Activated CD8-positive, alpha-beta memory T cell treated with anti-CD3 and anti-CD28 coated beads for 1 hour (primary cell): ENCODE measurements at places on chromosomes 13 and 19.

DNA sequence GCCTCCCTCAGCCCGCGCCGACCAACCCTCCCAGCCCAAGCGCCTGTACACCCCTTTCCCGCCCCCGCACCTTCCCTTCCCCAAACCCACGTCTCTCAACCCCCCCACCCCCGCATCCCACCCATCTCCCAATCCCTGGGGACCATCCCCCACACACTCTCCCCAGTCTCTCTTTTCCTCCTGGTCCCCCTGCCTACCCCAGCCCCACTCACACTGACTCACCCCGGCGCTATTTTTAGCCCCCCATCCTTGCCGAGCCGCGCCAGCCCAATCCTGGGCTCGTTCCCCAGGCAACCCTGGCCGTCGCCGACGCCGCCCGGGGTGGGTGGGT lies 11.7 kb downstream of the CIC start:
- no peak for DNase-seq

- DNase-seq, result no peak
Observed at GRCh38 chr19:42086770-42087550, 11.0 kb downstream of the ZNF574 start.

- no peak for DNase-seq
Observed at GRCh38 chr19:53541971-53542370, 4.0 kb downstream of the ZNF331 start.

DNA sequence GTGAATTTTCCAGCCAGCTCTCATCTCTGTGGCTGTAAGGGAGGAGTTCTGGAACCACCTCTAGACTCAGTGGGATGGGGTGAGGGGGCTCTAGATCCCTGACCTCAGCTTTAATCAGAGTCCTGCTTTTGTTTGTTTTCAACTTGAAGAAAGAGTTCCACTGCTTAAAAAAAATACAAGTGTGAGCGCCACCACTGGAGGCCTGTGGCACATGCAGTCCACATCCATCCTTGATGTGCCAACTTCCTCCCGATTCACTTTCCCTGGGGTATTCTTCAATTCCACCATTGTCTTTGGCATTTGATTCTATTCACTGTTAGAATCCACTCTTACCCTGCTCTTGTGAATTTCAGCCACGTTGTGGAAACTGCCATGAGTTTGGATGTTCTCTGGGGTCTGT lies 62.4 kb upstream of the GJB6 start:
- no peak for DNase-seq

GRCh38 chr13:90866006-90866405 lies 481.5 kb upstream of the MIR17HG start:
- no peak for DNase-seq

- no peak for DNase-seq
Observed at GRCh38 chr19:19571071-19571786, 33.2 kb downstream of the CILP2 start.

DNA sequence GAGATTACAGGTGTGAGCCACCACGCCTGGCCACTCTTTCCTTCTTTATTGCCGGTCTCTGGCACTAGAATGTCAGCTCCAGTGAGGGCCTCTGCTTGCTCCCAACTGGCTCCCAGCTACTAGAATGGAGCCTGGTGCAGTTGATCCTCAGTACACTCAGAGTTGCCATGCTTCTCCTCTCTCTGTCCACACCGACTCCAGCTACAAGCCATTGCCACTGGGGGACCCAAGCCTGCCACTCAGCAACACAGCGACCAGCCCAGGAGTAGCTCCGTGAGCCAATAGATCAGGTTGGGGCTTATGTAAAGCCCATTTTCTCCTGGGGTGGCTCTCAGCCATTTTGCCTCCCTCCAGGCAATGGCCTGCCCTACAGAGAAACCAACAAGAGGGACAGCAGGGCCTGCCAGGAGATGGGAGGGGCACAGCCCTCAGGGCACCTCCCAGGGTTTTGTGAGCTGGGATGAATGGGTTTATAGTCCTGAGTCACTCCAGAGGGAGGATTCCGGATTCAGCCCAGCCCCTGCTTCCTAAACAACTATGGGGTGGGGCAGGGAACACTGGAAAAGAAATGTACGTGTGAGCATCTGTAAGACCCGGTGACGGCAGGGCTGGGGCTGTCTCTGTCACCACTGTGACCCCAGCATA lies 36.5 kb downstream of the OPA3 start:
- no peak for DNase-seq

GRCh38 chr13:26880735-26881134 lies 120.1 kb upstream of the GPR12 start:
- no peak for DNase-seq

- no peak for DNase-seq
Observed at GRCh38 chr13:64239372-64239771, 2823.7 kb upstream of the PCDH20 start.

DNA sequence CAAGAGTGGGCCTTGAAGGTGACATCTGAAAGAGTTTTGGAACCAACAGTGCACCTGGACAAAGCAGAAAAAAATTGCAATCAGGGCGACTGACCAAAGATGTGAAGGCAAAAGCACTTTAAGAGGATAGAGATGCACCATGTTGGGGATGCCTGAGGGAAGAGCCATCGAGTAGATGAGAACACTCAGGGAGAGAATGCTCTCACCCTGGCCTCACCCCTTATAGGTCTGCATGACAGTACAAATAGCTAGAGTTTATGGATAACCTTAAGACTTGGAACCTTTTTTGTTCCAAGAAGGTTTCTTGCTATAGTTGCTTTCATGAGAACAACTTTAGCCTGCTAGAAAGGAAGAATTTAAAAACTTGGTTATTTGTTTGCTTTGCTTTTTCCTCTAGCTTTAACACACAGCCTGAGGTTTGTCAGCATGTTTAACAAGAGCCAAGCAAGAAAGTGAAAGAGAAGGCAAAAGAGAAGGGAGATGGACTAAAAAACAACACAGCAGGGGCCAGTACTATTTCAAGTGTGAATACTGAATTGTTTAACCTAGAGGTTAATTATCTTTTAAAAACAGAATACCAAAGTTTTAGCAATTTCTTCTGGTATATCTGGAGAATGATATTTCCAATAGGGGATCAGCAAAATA lies 418.9 kb downstream of the DIAPH3 start:
- DNase-seq, result no peak

- no peak for DNase-seq
Observed at GRCh38 chr13:106475852-106476251, 59.6 kb downstream of the EFNB2 start.

GRCh38 chr13:104086759-104087158 lies 1020.5 kb upstream of the SLC10A2 start:
- DNase-seq, result no peak

DNA sequence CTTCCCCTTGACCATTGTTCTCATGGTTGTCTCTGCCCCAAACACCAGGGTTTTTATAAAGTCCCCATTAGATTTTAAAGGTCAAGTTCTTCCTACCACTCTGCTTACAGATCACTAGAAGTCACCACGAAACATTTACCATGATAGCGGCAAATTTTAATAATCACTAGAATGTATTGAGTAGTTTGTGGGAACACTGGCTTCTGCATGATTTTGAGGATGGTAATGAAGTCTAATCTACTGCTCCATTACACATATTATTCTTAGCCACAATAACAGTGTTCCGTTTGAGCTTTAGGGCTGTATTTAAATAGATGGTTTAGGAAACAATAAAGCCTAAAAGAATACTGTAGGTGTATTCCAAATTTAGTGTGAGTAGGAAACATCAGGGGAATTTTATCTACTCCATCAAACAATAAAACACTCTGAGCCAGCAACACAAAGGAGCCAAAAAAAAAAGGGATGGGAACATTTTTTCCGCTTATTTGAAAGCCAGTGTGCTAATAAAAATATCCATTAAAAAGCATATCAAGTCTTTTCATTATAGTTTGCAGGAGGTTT lies 49.7 kb downstream of the KLF12 start:
- DNase-seq, result no peak

GRCh38 chr13:53878861-53879260 lies 850.2 kb downstream of the OLFM4 start:
- DNase-seq, result no peak

DNA sequence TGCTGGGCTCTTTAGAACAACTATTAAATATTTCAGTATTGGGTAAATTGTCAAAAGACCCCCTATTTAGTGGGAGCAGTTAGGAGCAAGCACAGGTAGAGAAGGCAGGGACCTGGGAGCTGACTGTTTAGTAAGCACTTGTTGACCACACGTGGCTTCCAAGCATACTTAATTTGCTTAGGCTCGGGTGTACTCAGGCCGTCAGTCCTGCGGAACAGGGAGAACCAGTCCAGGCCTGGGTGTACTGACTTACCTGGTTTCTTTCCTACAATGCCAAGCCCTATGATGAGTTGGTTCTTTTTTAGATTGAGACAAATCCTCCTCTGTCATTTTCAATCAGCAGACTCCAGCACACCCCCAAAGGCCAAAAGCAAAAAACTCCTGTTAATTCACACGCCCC lies 90.0 kb downstream of the WDFY2 start:
- DNase-seq, result no peak

DNA sequence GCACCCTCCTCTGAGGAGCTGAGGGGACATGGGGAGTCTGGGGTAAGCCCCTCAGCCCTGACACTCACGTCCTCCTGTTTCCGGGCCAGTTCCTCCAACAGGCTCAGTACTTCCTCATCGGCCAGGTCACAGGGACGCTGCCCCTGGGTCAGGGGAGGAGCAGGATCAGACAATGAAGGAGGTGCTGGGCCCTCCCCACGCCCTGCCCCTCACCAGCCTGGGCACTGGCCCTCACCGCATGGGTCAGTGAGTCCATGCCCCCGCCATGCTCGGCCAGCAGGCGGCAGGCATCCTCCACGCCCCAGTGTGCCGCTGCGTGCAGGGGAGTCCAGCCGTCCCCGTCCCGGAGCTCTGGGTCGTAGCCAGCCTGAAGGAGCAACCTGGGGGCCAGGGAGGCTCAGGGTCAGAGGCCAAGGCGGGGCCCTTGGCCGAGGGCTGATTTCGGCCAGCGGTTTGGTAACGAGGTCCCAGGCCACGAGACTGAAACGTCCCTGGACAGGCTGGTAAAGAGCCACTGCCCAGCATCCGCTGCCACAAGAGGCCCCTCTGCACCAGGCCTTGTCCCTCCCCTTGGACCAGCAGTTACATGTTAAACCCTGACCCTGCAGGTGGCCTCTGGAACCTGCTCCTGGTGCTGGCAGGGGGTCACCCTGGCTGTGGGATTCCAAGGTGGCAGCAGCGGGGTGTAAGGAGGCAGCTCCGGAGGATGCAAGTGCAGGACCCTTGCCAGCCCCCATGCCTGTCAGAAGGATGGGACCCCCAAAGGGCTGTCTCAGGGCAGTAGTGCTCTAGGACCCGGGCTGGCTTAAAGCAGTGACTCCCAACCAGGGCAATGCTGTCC lies 18.5 kb downstream of the PPP1R12C start:
- no peak for DNase-seq

DNA sequence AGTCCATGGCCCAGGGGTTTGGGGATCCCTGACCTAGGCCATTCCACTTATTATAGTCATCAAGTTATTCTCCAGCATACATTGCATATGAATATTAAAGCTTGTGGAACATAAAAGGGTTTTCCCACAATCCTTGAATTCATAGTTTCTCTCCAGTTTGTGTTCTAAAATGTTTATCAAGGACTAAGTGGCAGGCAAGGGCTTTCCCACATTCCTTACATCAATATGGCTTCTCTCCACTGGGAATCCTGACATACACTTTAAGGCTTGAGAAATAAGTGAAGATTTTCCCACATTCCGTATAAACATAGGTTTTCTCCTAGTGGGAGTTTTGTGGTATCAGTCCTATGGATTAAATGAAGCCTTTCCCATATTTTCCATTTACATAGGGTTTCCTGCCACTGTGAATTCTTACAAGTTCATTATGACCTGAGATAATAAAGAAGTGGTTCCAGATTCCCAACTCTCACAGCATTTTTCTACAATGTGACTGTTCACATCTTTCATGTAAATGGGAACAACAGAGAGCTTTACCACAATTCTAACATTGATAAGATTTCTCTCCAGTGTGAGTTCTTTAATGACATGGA lies 14.5 kb downstream of the ZNF426 start:
- DNase-seq, result no peak

- no peak for DNase-seq
Observed at GRCh38 chr19:35104361-35104760, 11.3 kb upstream of the FXYD3 start.

DNA sequence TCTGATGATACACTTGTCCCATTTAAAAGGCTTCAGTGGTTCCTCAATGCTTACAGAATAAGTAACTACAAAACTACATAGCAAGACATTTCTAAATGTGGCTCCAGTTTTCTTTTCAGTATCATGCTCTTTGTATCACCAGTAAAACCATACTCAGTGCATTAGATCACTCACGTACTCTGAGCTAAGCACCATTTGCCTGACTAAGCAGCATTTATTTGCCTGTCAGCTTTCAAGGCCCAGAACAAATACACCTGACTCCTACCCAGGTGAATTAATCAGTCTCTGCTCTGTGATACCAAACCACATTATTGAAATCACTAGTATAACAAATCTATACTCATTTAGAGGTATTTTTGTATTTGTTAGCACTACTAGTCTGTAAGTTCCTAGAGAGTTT lies 47.4 kb upstream of the PCDH20 start:
- no peak for DNase-seq

- DNase-seq, result no peak
Observed at GRCh38 chr13:100594731-100595130, 6.1 kb upstream of the GGACT start.

GRCh38 chr13:113981611-113982295 lies 7.9 kb upstream of the C13orf46 start:
- DNase-seq, result no peak

GRCh38 chr13:97499181-97499580 lies 65.2 kb downstream of the RAP2A start:
- DNase-seq, result no peak

DNA sequence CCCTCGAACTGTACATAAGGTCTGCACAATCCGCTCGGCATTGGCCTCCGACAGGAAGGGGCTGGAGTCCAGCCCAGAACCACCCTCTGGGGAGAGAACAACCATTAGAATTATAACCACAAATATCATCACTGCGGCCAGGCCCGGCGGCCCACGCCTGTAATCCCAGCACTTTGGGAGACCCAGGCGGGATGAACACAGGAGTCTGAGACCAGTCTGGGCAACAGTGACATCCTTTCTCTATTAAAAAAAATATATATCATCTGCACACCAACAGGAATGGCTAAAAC lies 11.4 kb downstream of the COQ8B start:
- DNase-seq, result no peak

GRCh38 chr13:59950266-59950665 lies 213.5 kb downstream of the DIAPH3 start:
- no peak for DNase-seq

DNA sequence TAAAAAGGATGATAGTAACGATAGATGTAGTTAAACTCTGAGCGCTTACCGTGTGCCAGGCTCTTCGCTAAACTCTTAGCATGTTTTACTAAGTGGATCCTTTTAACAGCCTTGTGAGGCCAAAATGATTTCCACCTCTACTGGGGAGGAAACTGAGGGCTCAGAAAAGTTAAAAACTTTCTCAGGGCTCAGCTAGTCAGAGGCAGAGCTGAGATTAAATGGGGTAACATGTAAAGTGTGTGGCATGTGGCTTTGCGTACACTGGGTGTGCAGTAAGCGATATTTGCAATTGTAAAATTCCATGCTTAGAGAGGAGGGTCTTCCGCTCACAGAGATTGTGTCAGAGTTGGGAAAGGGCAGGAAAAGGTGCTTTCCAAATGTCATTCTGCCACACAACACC lies 1.7 kb downstream of the U2AF2 start:
- DNase-seq, result no peak

- DNase-seq, result no peak
Observed at GRCh38 chr19:49151267-49152118, 3.7 kb downstream of the HRC start.

- DNase-seq, result no peak
Observed at GRCh38 chr19:10471909-10472308, 31.2 kb downstream of the KEAP1 start.

GRCh38 chr13:52158629-52159158 lies 703 bp downstream of the NEK3 start:
- DNase-seq, result no peak

GRCh38 chr13:34116651-34117050 lies 298.7 kb downstream of the RFC3 start:
- no peak for DNase-seq
